Kidney (tissue), 22 donors: ENCODE measurements at places on chromosomes 2 and 18. TPM values are rescaled to one million over a fixed set of nuclear protein-coding genes. Genes with fewer than 3 reads are reported as not detected.

Gene ADAM17
- 29.9 TPM for total RNA-seq

Gene STK16
- total RNA-seq: 29.9 TPM

Gene ABCA12
- total RNA-seq: 3.0 TPM

Gene SERPINB13
- not detected for total RNA-seq

Gene NETO1
- total RNA-seq: 1.6 TPM

Gene HRH4
- total RNA-seq: not detected

Gene ESPNL
- 2.7 TPM for total RNA-seq

Gene VRK2
- total RNA-seq: 26.5 TPM

DNA sequence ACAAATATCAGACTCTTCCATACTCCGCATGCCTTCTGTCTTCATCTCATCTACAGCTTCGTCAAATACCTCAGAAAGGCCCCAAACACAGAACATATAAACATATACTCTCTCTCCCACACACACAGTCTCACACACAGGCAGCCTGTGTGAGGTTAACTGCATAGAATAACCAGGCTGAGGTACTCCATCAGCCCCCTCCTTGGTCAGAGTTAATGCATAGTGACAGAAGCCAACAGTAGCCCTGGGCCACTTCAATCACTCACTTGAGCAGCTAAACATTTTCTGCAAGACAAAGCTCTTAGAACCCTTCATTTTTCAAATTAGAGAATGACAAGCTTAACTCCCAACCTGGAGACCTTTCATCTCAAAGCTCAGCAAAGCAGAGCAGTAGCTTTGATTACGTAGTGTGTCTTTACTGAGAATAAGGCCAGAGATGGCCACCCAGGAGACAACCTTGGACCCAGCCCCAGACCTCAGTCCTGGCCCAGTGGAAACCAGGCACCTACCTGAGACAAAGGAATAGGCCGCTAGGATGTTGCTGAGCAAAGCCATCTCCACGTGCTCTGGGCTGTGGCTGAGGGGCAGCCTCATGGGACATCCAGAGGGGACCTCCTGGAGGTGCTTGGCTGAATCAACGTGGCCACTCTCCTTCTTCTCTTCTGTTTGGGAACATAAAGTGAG is 43.0 kb downstream of the EVA1A start:
- peaks cover 13% of the 10 kb centered on the region for H3K4me1 ChIP-seq
- no peak overlapping the region for H3K27ac ChIP-seq
- no peaks in the 10 kb centered on the region for H3K36me3 ChIP-seq

DNA sequence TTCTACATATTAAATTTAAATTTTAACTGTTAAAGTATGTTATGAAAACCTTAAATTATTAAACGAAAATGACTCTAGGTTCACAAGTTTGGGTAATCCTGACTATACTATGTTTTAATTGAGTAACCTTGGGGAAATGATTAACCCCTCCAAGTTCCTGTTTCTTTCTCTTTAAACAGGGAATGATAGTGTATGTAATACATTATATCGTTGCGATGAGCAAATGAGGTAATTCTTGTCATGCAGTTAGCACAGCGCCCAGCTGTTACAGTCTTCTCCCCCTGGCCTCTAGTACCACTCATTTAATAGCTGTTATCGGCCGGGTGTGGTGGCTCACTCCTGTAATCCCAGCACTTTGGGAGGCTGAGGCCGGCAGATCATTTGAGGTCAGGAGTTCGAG is 80.4 kb downstream of the MTA3 start:
- no peak for DNase-seq
- no peak overlapping the region for H3K27ac ChIP-seq
- H3K4me3 ChIP-seq: no peak overlapping the region
- H3K4me1 ChIP-seq: no peaks in the 10 kb centered on the region
- H3K27me3 ChIP-seq: no peaks in the 10 kb centered on the region
- H3K36me3 ChIP-seq: no peaks in the 10 kb centered on the region

GRCh38 chr2:175161-175786 is 88.6 kb downstream of the SH3YL1 start:
- DNase-seq: no peak
- H3K4me3 ChIP-seq: no peak overlapping the region
- no peaks in the 10 kb centered on the region for H3K36me3 ChIP-seq
- no peaks in the 10 kb centered on the region for H3K27me3 ChIP-seq

DNA sequence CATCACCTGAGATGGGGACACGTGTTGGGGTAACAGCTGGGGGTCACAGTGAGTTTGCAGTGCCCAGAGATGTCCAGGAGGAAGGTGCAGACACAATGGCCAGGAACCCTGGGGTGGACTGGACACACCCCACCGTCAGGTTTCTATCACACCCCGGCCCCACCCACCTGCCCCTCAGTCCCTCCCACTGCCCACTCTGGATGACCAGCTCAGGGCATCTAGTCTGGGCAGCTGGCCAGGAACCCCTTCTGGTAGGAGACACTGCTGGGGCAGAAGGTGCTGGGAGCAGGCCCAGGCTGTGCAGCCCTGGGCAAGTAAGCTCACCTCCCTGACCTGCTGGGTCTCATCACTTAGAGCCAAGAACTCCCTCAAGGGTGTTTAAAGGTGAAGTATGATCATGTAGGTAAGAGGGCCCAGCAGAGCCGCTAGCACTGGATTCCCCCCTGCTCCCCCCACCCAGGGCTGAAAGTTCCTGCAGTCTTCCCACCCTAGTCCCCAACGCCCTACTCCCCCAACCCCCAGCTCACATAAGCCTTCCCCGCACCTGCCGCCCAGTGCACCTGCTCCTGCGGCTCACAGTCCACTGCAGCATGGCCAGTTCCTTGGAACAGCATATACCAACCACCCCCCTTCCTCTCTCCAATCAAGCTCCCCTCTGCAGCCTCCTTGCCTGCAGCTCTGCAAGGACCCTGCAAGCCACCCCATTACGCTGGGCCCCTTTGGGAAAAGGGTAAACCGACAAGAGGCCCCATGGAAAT is 17.3 kb downstream of the BIN1 start:
- H3K36me3 ChIP-seq: no peaks in the 10 kb centered on the region
- no peak overlapping the region for H3K27ac ChIP-seq
- no peaks in the 10 kb centered on the region for H3K27me3 ChIP-seq
- H3K4me3 ChIP-seq: no peak overlapping the region
- H3K4me1 ChIP-seq: peaks cover 34% of the 10 kb centered on the region

DNA sequence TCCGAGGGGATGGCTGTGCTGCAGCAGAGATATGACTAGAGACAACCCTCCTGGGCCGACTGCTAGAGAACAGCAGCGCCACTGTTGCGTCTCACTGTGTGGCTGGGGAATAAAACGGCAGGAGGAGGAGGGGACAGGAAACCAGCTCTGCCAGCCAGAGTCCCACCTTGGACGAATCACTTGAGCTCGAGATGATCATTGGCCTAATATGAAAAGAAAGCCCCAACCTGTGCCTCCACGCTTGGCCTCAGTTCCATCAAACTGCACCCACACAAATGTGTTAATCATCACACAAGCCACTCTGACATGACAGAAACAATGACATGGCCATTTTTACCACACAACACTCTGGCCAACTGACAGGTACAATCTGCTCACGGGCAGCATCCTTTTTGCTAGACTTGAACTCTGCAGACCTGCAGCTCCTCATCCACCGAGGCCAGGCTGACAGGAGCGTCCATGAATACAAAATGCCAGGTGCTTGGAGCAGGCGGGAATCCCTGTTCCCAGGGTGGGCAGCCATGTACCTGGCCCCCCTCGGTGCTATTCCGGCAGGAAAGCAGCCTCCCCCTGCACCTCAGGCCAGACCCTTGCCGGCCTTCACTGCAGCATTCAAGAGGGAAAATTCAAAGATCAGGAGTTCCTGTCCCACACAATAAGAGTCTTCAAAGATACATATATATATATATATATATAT is 52.3 kb downstream of the PARD6G start:
- no peak overlapping the region for H3K4me3 ChIP-seq
- H3K27me3 ChIP-seq: no peaks in the 10 kb centered on the region
- peaks cover 7% of the 10 kb centered on the region for H3K4me1 ChIP-seq

GRCh38 chr2:23617811-23618215 is 232.8 kb downstream of the KLHL29 start:
- DNase-seq: no peak
- peak overlapping the region; percentile 78 for H3K27ac ChIP-seq
- H3K36me3 ChIP-seq: no peaks in the 10 kb centered on the region
- no peaks in the 10 kb centered on the region for H3K4me1 ChIP-seq
- H3K27me3 ChIP-seq: no peaks in the 10 kb centered on the region

- H3K27ac ChIP-seq: no peak overlapping the region
- DNase-seq: no peak
- no peak overlapping the region for H3K4me3 ChIP-seq
- H3K4me1 ChIP-seq: no peaks in the 10 kb centered on the region
- H3K27me3 ChIP-seq: no peaks in the 10 kb centered on the region
- no peaks in the 10 kb centered on the region for H3K36me3 ChIP-seq
Measured at GRCh38 chr18:10316778-10317177, 137.7 kb upstream of the APCDD1 start.

- no peak overlapping the region for H3K4me3 ChIP-seq
- no peaks in the 10 kb centered on the region for H3K27me3 ChIP-seq
- H3K4me1 ChIP-seq: no peaks in the 10 kb centered on the region
- no peak for DNase-seq
Measured at GRCh38 chr2:75456111-75456510, 104.6 kb downstream of the EVA1A start.

DNA sequence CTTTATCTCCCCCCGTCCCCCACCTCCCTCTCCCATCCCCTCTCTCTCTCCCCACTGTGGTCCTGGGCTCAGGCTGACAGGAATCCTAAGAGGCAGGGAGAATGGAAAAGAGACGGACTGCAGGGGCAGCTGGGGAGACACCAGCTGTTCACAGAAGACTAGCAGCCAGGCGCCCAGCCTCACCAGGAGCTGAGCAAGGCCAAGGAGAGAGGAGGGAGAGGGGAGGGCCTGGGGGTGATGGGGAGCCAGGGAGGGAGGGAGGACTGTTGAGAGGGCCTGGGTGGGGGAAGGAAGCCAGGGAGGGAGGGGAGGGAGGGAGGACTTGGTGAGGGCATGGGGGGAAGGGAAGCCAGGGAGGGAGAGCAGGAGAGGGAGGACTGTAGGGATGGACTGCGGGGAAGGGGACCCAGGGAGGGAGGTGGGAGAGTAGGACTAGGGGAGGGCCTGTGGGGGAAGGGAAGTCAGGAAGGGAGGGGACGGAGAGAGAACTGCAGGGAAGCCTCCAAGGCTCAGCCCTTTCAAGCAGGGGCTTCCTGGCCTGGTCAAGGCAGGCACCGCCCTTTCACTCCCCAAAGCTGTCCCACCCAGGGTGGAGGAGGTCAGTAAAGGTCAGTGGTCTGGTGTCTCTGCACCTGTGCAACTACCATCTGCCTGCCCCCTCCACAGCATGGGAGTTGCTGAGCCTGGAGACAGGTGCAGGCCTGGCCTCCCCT is 517.7 kb upstream of the MYT1L start:
- H3K4me3 ChIP-seq: no peak overlapping the region
- no peaks in the 10 kb centered on the region for H3K4me1 ChIP-seq
- no peak overlapping the region for H3K27ac ChIP-seq
- H3K36me3 ChIP-seq: no peaks in the 10 kb centered on the region

DNA sequence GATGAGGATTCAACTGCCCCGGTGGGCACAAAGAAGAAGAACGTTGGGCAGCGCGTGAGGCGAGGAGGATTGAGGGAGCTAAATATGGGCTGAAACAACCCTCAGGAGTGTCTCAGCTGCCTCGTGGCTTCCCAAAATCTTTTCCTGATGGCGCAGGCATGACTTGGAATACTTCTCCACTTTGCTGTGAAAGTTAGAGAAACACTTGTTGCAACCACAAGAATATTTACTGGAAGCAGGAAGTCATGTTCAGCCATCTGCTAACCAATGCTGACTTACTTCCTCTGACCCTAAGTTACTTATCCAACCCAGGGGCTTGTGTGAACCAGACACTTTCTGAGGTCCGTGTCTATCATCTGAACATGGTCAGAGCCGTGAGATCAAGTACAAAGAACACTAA is 148.8 kb downstream of the ARL4C start:
- H3K36me3 ChIP-seq: no peaks in the 10 kb centered on the region
- H3K27ac ChIP-seq: no peak overlapping the region
- no peaks in the 10 kb centered on the region for H3K27me3 ChIP-seq

DNA sequence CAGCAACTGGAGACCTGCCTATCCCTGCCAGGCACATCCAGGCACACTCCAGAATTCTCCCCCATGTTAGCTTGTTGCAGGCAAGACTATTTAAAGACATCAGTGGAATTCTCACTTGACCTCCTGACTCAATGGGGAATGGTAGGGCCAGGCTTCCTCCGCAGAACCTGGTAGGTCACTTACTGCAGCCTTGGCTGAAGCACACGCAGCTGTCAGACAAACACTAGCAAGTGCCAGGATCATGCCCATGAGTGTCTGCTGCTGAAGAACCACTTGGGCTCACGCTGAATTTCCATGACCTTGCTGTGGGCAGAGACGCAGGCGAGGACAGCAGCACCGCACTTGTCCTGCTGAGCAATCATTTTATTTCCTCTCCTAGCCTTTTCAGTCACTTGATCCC is 3.2 kb downstream of the LRRC30 start:
- no peak overlapping the region for H3K27ac ChIP-seq
- no peak overlapping the region for H3K4me3 ChIP-seq
- H3K36me3 ChIP-seq: no peaks in the 10 kb centered on the region
- peak; percentile 31 for DNase-seq

- no peaks in the 10 kb centered on the region for H3K36me3 ChIP-seq
- H3K4me1 ChIP-seq: no peaks in the 10 kb centered on the region
- no peak overlapping the region for H3K4me3 ChIP-seq
Measured at GRCh38 chr2:126827371-126827770, 71.3 kb upstream of the TEX51 start.

DNA sequence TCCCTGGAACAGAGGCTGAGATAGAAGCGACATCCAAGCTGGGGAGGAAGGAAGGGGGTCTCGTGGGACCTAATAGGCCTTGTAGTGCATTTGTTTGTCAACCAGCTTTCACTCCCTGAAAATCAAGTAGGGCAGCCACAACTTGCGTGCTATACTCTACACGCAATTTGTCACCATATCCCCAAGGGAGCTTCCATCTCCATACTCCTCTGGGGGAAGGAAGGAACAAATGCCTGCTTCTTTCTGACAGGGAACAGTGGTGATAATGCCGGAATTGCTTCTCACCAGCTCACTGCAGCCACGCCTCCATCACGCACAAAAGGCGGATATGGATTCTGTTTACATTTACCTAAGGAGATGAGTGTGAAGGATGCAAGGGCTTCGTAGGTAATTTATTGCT is 213.4 kb downstream of the TMEM163 start:
- no peaks in the 10 kb centered on the region for H3K27me3 ChIP-seq
- no peaks in the 10 kb centered on the region for H3K36me3 ChIP-seq
- H3K4me3 ChIP-seq: no peak overlapping the region
- H3K4me1 ChIP-seq: no peaks in the 10 kb centered on the region
- DNase-seq: no peak

DNA sequence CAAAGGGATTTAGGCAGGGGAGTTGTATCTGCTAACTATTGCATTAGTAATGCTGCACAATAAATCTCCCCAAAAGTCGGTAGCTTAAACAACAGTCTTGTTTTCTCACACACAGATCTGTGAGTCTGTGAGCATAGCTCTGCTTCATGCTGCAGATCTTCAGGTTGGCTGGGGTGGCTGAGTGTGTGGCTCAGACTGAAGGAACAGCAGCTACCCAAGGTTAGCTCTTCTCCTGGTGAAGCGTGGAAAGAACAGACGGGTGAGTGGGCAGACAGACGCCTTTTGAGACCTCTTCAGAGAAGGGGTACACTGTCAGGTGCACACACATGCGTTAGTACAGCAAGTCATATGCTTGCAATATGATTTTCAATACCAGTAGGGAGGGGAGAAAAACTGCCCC is 3.9 kb upstream of the CCDC85A start:
- H3K4me1 ChIP-seq: peaks cover 3% of the 10 kb centered on the region
- H3K27ac ChIP-seq: no peak overlapping the region
- H3K36me3 ChIP-seq: no peaks in the 10 kb centered on the region
- DNase-seq: no peak
- no peak overlapping the region for H3K4me3 ChIP-seq
